CD8-positive, alpha-beta memory T cell (primary cell): ENCODE measurements at places on chromosomes 7 and 10. TPM values are rescaled to one million over a fixed set of nuclear protein-coding genes. Genes with fewer than 3 reads are reported as not detected.

DNA sequence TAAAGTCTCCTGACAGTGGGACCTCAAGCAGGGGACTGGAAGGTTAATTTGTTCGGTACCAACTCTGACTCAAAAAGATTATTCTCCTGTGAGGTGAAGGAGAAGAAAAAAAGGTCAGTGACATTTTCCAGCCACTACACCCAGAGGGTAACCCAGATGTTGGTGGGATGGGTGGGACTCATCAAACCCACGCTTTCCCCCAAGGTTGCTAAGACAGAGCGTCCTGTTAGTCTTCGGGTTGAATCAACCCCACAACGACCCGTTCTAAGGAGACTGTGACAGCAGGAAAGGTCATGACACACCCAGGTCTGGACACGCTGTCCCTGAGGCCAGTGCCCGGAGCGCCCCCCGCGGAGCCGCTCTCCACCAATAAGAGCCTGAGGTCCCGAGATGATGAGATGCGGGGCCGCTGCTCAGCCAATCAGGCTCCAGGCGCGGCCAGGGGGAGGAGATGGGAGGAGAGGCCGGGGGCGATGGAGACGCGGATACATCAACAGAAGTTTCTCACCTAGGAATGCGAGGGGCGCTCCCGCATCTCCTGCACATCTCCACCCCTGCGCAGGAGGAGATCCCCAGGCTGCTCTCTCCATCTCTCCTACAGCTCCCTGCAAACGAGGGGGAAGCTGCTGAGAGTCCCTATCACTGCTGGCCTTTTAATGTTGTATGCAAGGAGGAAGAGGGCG lies at the start of gene WNT16:
TSS of gene WNT16 (plus strand) at position 493 of the 683 bp plus-strand sequence. CDS start 293 bp downstream, outside the sequence.
- DNase-seq = no peak

DNA sequence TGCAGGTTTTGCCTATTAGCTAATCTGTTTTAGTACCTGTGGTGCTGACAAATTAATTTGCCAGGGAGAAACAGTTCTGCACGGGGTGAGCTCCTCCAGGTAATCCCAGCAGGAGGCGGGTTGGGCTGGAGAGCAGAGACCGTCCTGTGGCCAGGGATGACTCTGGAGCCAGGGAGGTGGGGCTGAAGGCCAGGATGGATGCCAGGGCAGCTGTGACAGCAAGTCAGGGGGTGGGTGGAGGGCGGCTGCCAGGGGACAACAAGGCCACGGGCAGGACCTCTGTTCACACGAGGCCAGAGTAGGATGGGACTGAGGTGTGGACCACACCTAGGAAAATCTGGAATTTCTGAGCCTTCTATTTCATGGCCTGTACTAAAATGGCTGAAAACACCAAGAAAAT lies 48.9 kb downstream of the C10orf143 start:
- no peak for DNase-seq

GRCh38 chr7:91520645-91521044 lies 256.4 kb downstream of the FZD1 start:
- no peak for DNase-seq

- no peak for DNase-seq
These were observed 125.4 kb downstream of the PFKFB3 start for GRCh38 chr10:6327961-6328698.

Gene SLF2
- 35.4 TPM for total RNA-seq

Gene MKI67
- 136 TPM for total RNA-seq

Gene OGDHL
- 0.55 TPM for total RNA-seq
